Stimulated activated naive CD4-positive, alpha-beta T cell (primary cell): ENCODE measurements at places on chromosomes 6 and 20.

- DNase-seq, result no peak
Measured at GRCh38 chr20:275791-276190, 14.8 kb downstream of the C20orf96 start.

DNA sequence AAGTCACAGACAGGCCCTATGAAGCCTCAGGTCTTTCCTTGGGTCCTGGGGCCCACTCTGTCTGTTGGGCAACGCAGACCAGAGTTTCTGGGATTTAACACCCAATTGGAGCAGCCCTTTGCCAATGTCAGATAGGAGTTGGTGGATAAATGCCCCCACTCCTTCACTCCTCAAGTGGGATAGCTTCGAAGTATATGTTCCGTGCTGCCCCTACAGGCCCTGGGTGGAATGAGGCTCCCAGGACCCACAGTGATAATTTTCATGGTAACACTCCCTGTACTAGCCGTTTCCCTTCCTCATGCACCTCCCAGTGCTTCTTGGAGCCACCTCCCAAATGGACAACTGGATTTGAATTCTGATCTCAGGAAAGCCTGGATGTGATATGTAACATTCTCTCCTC, 145.4 kb downstream of the FOXA2 start:
- DNase-seq, result no peak

DNA sequence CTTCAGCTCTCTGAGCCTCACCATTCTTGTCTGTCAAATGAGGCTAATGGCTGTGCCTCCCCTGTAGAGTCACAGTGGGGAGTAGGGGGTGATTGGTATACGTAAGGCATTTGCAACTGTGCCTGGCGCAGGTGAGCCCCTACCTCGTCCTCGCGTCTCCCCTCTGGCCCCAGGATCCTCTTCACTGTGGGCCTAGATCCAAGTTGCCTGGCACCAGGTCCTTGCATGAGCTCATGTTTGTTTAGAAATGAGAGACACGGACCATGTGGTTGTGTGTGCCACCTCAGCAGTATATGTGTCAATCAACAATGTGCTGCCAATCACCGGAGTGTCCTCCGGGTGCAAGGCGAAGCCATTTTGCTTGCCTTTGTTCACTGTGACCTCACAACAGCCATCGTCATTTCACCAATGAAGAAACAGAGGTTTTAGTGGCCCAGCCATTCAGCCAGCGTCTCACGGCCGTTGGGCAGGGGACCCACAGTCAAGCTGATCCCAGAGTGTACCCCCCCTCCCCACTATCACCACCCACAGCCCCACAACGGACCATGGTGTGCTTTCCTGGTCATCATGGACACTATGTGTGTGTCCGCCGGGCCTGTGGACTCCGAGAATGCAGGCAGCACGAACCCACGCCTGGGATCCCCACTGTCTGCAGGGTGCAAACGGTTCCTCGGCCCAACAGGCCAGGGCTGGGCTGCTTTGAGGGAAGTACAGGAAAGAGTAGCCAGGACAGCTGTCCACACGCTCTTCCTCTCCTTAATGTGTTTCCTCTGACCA, 35.9 kb upstream of the STX16 start:
- no peak for DNase-seq

DNA sequence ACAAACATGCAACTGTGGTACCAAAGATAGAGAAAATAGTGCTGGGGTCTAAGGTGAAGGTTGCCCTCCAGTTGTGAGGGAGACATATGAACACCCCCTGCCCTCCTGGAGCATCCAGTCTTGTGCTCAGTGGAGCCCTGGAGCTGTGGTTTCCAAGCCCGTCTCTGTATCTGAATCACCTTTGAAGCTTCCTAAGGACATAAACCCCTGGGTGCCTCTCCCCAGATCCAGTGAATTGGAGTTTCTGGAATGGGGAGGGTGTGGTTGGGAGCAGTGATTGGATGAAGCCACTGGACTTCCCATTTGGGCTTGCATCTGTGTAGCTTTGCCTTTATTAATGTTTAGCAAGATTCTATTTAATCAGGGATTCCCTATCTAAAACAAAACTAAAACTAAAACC, 22.4 kb upstream of the E2F3 start:
- DNase-seq, result no peak

- DNase-seq, result no peak
Measured at GRCh38 chr6:15475261-15475660, 187.6 kb downstream of the DTNBP1 start.
